ENCODE measurements at places on chromosomes 4 and X.

GRCh38 chr4:86159216-86159615 lies 200.6 kb downstream of the MAPK10 start:
- no peak overlapping the region for H3K27ac ChIP-seq
- no peaks in the 10 kb centered on the region for H3K27me3 ChIP-seq
- no peaks in the 10 kb centered on the region for H3K4me1 ChIP-seq
- DNase-seq = no peak

- no peak overlapping the region for H3K4me3 ChIP-seq
- no peak for DNase-seq
- H3K4me1 ChIP-seq = no peaks in the 10 kb centered on the region
- H3K36me3 ChIP-seq = no peaks in the 10 kb centered on the region
Observed at GRCh38 chr4:34790131-34790530, 1454.2 kb downstream of the ARAP2 start.

GRCh38 chr4:57037982-57038604 lies 59.4 kb downstream of the POLR2B start:
- H3K27me3 ChIP-seq = no peaks in the 10 kb centered on the region
- H3K4me3 ChIP-seq = no peak overlapping the region
- no peaks in the 10 kb centered on the region for H3K36me3 ChIP-seq
- H3K27ac ChIP-seq = no peak overlapping the region
- peak; percentile 79 for DNase-seq

- H3K4me1 ChIP-seq = peaks cover 11% of the 10 kb centered on the region
- no peak overlapping the region for H3K27ac ChIP-seq
- no peak overlapping the region for H3K4me3 ChIP-seq
- no peak for DNase-seq
- no peaks in the 10 kb centered on the region for H3K36me3 ChIP-seq
Observed at GRCh38 chr4:80611678-80611979, 276.1 kb downstream of the CFAP299 start.

- H3K27ac ChIP-seq = peak overlapping the region; percentile 39
- peaks cover 13% of the 10 kb centered on the region for H3K36me3 ChIP-seq
- no peak for DNase-seq
- no peak overlapping the region for H3K4me3 ChIP-seq
- no peaks in the 10 kb centered on the region for H3K27me3 ChIP-seq
Observed at GRCh38 chrX:13076176-13076961, 31.9 kb upstream of the FAM9C start.

GRCh38 chr4:139767168-139767567 lies 101.5 kb downstream of the MGST2 start:
- H3K36me3 ChIP-seq = no peaks in the 10 kb centered on the region
- H3K27ac ChIP-seq = no peak overlapping the region
- H3K27me3 ChIP-seq = no peaks in the 10 kb centered on the region
- no peak for DNase-seq

DNA sequence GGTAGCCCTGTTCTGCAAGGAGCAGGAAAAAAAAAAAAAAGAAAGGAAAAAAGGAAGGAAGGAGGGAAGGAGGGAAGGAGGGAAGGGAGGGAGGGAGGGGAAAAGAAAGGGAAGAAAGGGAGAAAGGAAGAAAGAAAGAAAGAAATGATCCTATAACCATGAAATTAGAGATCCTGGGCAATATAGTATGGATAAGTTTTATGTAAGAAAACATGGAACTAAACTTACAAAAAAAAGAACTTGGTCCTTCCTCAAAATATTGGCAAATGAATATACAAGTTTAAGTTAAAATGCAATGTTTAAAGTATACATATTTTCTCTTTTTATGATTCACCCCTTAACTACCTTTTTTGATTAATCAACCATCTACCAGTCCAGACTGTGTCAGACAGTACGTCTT lies 18.9 kb downstream of the BBS7 start:
- H3K27ac ChIP-seq = no peak overlapping the region
- H3K4me1 ChIP-seq = no peaks in the 10 kb centered on the region
- no peaks in the 10 kb centered on the region for H3K36me3 ChIP-seq
- H3K4me3 ChIP-seq = no peak overlapping the region
- H3K27me3 ChIP-seq = no peaks in the 10 kb centered on the region

All from Calu3 (cell line).